Stimulated activated CD4-positive, alpha-beta T cell treated with anti-CD3 and anti-CD28 coated beads, Interleukin-2, amount 100 ng/mL, for 24 hours (primary cell): ENCODE measurements at places on chromosomes 11 and 22.
A peak's percentile ranks its signal among the peaks of the same experiment; 100 is the strongest.

DNA sequence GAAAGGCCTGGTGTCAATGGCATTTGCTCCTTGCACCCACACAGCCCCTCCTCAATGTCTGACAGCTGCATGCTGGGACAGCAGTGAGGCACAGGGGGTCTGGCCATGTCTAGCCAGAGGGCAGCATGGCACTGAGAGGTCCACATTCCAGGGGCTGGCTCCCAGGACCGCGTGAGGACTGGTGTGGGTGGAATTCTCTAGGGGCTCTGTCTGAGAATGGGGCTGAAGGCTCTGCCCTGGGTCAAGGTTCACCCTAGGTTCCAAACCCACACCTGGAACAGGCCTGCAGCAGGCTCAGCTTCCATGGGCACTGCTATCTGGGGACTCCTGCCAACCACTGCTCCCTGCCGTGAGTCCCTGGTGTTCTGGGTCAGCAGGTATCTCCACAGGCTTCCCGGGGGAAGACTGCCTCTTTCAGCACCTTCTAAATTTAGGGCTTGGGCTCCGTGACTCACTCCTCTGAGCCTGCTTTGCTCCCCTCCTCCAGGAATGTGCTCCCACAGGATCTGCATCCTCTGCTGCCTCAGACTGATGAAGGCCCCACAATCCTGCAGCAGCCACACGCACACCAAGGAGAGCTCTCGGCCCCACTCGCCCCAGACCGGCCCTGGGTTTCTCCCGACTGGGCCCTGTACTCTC lies 4.2 kb downstream of the STARD10 start:
- DNase-seq = no peak

DNA sequence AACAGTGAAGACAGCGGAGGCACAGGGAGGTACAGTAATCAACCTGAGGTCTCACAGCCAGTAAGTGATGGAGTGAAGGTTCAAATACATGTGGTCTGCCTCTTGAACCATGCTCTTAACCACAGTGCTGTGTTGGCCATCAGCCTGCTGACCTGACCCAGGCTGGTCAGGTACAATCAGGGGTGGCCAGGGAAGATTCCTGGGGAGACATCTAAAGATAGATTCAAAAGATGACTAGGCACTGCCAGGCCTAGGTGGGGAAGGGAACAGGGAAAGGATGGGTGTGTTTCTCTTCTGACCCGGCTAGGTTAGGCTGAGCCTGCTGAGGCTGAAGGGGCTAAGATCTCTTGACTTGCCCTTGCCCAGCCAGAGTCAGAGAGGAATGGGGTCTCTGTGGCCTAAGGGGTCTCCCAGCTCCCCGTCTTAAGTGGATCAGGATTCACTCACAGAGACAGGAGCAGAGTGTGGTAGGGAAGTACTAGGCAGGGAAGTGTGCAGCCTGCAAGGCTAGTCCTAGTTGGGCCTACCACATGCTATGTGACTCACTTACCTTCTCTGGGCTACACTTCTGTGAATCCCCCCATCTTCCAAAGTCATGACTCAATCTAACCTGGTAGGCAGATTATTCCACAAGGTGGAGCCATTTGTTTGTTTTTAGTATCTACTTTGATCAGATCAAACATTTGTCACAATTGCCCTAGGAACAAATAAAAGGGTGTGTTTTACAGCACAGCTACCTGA lies 10.4 kb upstream of the SREBF2 start:
- DNase-seq = no peak

DNA sequence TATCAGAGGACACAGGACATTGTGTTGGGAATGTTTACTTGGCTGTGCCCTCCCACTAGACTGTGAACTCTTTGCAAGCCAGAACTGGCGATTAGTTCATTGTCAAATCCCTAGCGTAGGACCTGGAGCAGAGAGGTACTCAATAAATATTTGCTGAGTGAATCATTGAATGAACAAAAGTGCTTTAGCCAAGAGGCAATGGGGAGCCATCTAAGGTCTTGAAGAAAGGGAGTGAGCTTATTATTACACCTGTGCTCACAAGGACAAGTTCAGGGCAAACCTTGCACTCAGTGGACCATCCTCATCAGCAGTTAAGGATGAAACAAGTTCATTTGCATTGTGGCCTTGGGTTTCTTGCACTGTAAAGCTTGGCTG lies 1.1 kb upstream of the RASSF10 start:
- no peak for DNase-seq

DNA sequence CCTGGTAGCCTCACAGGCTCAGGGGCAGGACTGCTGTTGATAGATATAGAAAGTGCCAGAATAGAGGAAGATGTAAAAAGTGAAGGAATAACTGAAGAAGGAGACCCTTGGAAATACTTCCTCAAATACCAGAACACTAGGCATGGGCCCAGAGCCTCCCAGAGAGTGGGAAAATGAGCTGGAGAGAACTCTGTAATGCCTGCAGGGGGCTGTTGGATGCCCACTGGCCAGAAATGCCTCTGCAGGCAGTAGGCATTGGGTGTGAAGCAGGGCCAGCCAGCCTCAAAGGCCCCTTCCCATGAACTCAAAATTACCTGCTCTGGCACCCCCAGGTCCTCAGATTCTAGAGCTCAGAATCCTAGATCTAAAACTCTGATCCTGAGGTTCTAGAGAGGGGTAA lies 15.1 kb downstream of the P2RY2 start:
- DNase-seq = no peak

GRCh38 chr11:128367573-128367972 lies 219.8 kb downstream of the ETS1 start:
- peak; percentile 23 for DNase-seq

- DNase-seq = no peak
Observed at GRCh38 chr11:22508665-22509064, 117.0 kb downstream of the FANCF start.

DNA sequence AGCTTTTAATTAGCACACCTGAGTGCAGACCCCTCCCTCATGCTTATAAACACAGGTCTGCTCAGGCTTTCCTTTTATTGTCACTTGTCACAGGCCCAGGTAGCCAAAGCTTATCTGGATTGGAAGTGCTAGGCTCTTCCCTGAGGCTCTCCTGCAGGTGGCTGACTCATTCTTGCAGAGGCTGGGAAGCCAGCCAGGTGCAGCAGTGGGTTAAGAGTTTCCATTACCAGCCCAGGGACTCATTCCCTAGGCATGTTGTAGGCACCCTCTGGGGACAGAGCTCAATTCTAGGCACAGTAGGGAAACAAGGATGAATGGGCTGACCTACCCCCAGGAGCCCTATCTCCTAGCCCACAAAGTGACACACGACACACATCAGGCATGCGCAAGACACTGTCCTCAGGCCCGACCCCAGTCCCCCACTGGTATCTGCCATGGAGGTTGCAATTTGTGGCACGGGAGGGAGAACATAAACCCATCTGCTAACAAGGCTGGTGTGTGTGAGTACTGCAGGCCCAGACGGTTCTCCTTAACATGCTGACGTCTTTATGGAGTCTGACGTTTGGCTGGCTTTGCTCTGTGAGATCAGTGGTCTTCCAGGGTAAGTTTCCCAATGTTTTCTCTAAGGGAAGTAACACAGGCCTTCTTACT lies 94.2 kb downstream of the ABTB2 start:
- no peak for DNase-seq

GRCh38 chr11:74139151-74139918 lies 31.5 kb downstream of the C2CD3 start:
- DNase-seq = no peak

GRCh38 chr11:34213366-34213765 lies 107.9 kb downstream of the NAT10 start:
- DNase-seq = no peak

DNA sequence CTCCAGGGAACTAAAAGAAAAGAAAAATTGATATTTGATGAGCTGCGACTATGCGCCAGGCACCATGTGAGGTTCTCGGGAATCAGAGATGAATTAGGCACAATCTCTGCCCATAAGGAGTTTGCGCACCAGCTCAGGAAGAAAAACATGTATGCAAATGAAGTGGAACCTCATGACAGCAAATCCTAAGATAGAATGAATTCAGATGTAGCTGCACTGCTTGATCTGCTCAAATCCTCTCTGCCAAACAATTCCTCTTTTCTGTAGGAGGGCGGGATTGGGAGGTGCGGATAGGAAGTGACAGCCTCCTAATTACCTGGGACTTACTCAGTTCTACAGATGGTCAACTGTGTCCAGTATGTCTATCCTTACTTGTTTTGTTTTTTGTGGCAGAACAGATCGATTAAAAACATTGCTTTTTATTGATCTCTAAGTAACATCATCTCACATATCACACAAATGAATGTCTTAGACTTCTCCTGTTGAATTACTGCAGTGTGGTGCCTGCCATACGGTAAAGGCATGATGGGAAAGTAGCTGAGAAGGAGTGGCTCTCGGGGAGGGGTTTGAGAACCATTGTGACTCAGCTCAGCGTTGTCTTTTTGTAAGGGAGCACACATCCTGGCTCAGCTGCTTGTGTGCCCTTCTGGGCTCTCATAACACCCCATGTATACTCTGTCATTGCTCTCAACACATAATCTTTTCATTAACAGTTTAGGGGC lies 13.9 kb downstream of the CRTAM start:
- peak; percentile 13 for DNase-seq

DNA sequence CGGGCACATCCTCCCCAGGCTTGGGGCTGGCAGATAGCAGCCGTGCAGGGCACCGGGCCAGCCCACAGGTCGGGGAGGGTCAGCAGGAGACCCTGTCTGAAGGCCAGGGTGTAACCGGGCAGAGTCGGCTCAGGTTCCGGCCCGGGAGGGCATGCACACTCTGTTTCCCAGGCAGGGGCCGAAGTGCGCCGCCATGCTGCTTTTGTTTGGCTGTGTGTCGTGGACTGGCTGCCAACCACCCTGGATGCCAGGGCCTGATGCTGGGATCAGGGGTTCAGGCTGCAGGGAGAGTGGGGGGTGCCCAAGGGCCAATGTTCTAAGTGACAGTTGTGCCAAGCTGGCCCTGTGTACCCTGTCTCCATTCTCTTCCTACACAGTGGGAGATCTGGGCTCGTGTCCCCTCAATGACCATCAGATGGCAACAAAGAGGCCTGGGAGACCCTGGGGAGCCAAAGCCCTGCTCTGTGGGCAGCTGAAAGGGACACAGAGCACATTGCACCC lies 120.9 kb upstream of the B3GAT1 start:
- DNase-seq = no peak

GRCh38 chr11:2924381-2924780 lies 4.8 kb downstream of the PHLDA2 start:
- no peak for DNase-seq

- no peak for DNase-seq
Observed at GRCh38 chr22:24954856-24955255, 2.3 kb downstream of the KIAA1671 start.

DNA sequence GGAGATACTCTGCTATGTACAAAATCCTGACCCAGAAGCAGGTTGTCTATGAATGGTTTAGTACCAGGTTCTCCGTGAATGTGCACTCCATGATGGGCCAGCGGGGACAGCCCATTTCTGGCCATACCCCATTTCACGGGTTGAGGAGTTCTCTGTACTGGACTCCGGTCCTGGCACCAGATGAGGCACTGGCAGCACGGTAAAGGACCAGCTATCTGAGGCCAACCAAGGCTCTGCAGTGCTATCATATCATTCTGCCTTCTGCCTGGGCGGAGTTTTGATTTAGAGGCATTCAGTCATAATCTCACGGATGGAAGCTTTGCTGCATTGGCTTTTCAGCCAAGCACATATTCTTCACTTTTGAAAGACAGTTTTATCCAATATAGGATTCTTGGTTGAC lies 18.5 kb upstream of the KMT5B start:
- DNase-seq = no peak

DNA sequence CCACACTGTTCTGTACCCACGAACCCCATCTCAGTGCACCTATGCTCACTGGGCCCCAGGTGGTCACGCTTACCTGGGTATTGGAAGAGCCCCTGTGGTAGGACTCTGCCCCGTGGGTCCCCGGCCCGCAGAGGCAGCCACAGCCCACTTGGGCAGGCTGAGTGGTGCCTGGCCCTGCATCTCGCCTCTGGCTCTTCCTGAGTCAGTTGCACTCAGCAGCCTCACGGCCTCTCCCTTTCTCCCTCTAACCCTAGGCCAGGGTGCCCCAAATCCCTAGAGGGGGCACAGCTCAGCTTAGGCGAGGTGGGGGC lies 9.7 kb downstream of the CRELD2 start:
- DNase-seq = no peak

DNA sequence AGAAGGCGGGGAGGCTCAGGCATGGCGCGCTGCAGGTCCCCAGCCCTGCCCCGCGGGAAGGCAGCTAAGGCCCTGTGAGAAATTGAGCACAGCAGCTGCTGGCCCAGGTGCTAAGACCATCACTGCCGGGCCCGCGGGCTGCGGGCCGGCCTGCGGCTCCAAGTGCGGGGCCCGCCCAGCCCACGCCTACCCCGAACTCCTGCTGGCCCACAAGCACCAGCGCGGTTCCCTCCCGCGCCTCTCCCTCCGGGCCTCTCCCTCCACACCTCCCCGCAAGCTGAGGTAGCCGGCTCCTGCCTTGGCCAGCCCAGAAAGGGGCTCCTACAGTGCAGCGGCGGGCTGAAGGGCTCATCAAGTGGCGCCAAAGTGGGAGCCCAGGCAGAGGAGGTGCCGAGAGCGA lies 4.6 kb upstream of the RDX start:
- DNase-seq = no peak

DNA sequence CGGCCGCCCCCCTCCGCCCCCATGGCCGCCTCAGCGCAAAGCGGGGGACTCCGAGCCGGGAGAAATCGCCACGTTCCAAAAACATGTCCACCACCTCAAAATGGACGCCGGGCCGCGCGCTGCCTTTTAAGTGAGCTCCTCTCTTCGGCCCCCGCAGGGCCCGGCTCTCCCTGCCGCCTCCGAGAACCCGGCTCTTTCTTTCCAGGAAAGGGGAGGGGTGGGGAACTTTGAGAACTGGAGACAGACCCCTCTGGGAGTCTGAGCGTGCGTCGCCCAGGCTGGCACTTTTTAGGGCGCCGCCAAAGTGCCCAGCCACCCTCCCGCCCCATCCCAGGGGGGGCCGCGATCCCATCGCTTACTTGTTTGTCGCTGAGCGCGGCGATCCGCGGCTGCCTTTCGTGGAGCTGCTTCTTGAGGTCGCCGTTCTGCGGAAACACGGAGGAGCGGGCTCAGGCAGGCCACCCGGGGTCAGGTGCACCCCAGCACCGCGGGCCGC lies 1.6 kb downstream of the PHF21B start:
- DNase-seq = no peak

DNA sequence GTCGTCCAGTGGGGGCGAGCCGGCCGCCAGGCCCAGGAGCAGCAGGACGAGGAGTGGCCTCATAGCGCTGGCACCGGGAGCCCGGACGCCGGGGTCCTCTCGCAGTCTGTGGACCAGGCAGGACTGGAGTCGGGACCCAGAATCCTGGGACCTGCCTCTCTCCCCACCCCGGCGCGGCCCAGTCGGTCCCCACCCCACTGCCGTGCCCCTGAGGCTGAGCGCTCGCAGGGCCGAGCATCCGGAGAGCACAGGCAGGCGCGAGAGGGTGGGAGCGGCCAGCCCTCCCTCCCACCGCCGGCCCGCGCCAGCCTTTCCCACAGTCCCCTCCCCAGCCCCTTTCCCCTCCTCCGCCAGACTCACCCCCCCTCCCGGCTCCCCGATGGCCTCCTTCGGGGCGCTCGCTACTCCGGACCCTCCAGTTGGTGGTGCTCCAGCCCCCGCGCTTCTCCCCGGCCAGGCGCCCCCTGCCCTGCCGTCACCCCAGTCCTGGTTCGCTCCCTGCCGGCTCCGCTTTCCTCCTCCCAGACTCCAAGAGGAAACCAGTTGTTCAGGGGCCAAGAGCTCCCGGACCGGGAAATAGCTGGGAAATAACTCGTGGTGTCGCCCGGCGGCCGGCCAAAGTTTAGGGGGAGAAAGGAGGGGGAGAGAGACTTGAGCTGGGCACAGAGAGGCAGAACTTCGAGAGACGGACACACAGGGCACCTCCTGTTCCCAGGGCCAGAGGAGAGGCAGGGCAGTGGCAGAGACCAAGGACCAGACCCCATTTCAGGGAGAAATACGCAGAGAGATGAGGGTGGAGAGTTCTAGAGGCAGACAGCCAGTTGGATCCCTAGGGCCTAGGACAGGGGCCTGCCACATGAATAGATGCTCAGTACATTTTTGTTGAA lies at the start of gene C1QTNF5:
C1QTNF5 (minus strand) TSS at position 549 of the 887 bp plus-strand sequence; CDS start at position 63, 486 bp downstream.
- DNase-seq = no peak
